ENCODE measurements at places on chromosomes 13 and 19.

DNA sequence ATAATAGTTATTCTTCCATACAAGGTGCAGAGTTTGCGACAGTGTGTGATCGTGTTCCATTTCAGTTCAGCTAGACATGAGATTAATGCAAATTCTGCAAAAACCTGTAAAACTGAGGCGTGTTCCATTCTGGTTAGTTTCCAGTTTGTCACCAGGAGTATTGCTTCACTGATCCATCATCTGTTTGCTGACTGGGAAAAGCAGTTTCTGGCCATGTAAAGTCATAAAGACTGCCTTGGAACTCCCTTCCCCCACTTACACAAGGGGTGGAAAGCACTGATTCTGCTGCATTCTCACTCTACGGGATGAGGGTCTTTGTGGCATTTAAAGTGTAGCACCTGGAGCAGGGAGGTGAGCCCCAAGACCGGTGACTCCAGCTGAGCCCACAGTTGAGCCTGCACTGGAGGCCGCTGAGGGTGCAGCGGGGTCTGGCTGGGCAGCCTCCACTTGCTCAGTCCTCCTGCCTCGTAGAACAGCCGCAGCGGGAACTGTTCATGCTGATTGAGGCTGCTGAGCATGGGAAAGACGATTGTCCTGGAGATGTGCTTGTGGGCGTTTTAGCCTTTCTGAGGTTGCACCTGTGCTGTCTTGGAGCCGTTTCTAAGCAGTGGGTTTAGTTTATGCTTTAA lies 2.0 kb downstream of the ZNF57 start:
- DNase-seq = no peak

- no peak for DNase-seq
These were observed 6.7 kb downstream of the NAPSA start for GRCh38 chr19:50358483-50359327.

GRCh38 chr19:46449228-46449627 lies 20.5 kb upstream of the PNMA8C start:
- DNase-seq = no peak

DNA sequence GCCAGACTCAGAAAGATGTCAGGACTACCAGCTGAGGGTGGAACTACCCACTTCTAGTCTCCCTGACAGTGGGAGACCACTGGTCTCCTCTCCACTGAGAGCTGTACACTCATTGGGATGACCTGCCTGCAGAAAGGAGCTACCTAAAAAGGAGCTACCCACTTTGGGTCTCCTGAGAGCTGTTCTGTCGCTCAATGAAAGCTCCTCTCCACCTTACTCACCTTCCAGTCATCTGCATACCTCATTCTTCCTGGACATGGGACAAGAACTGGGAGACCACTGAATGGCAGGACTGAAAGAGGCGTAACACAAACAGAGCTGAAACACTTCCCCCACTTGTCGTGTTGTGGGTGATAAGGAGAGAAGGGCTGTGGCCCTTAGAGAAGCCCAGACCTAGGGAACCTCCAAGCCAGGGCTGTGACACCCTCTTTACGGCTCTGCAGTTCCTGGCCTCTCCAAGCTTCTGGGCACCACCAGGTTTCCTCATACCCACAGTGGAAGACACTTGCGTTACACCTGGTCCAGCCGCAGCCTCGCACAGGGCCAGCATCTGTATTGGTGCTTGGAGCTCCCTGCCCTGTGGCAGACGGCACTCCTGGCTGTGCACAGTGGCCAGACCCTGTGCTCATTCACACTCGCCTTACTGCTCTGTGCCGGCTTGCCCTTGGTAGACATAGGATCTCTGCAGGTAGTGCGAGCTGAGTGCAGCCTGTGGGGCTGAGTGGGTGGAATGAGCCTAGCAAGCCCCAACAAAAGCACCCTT lies 54.9 kb upstream of the SLITRK6 start:
- DNase-seq = no peak

- no peak for DNase-seq
These were observed 597.8 kb upstream of the SLC10A2 start for GRCh38 chr13:103663996-103664395.

- no peak for DNase-seq
These were observed 393.7 kb downstream of the NDFIP2 start for GRCh38 chr13:79874396-79875360.

DNA sequence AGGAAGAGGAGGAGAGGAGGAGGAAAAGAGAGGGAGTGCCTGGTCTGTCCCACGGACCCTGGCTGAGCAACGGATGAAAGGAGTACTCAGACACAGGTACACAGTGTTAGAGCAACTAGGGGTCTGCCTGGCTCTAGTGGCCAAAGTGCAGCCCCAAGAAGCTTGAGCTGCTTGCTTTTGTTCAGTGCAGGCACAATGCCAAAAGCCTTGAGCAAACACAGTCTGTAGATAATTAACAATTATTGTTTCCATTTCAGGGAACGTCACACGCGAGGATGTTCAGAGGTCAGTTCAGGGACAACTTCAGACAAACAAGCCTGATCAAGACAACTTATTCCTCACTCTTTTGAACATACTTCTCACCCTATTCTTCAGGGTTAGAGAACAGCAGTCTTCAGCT lies 32.2 kb upstream of the ZNF726 start:
- DNase-seq = no peak

- peak; percentile 90 for DNase-seq
These were observed at the start of gene BRD4 for GRCh38 chr19:15332311-15332996. Gene BRD4, minus strand, starts transcription at chr19:15332539. Its CDS starts 59,440 bp downstream, at chr19:15273099.

- DNase-seq = no peak
These were observed 73.0 kb upstream of the MAB21L1 start for GRCh38 chr13:35549481-35549880.

GRCh38 chr13:93732186-93732585 lies 505.6 kb downstream of the GPC6 start:
- no peak for DNase-seq

DNA sequence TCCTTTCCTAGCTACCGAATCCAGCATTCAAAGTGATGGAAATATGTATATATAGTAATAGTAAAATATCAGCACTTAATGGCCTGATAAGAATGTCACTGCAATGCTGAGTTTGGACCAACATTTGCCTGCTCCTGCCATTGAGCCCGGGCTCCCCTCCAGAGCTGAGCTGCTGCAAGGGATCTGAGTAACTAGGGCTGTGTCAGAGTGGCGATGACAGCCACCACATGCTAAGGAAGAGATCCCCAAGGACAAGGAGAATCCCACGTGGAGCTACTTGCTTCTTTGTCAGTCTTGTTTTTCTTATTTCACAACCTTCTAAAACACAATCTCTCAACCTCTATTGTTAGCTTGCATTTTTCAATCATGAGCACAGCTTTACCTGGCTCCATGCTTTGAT lies 19.5 kb upstream of the ALOX5AP start:
- DNase-seq = no peak

- DNase-seq = no peak
These were observed 13.0 kb upstream of the CD33 start for GRCh38 chr19:51211833-51212232.

DNA sequence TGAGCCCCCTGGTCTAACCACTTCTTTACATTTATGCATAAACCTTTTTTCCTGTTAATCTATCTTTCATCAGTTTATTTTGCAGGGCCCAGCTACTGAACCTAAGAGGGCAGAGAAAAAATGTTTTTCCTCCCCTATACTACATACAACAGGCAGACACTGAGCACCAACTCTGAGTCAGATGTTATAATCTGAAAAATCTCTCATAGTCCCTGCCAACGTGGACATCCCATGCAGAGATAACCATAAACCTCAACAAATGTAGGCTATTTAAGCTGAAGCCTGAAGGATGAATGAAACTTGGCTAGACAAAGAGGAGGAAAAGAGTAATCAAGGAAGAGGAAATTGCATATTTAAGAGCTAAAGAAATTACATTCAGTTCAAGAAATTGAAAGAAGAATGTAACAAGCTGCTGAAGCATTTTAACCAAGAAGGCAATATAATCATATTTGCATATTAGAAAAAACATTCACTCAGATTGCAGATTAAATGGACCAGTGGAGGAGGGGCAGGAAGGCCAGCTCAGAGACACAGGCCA lies 2.6 kb downstream of the NEK3 start:
- DNase-seq = no peak

DNA sequence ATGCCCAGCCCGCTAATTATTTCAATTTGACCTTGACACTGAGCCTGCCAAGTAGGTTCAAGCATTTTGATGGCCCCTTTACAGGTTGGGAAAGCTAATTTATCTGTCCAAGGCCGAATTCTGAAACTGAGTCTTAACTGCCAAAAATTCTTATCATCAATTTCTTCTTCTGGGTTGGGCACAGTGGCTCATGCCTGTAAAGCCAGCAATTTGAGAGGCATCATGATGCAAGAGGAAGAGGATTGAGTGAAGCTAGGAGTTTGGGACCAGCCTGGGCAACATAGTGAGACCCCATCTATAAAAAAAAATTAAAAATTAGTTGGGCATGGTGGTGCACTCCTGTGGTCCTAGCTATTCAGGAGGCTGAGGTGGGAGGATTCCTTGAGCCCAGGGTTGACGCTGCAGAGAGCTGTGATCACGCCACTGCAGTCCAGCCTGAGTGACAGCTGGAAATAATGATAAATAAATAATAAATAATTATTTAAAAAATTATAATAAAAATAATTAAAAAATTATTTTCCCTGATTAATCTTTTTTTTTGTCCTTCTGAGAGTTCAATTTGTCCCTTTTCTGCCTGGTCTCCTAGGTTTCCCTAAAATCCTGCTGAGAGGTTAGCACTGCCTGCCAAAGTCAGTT lies 1.3 kb upstream of the LDLR start:
- DNase-seq = no peak

DNA sequence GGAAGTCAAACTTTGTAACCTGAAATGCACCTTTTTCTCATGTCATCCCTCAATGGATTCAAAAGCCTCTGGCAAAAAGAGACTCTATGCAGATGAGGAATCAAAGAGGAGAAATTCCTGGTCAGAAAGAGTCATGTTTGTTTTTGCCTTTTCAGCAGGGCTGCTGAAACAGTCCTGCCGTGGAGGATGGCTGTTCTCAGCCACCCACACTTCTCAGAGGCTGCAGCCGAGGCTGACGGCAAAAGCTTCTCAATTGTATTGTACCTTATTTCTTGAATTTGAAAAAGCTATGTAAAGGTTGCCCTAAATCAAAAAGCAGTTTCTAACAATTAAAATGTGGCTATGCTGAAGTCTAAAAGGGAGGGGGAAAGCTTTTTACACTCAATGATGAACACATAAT lies 385.3 kb downstream of the KCTD12 start:
- DNase-seq = no peak

GRCh38 chr13:46607768-46608564 lies 55.0 kb downstream of the LRCH1 start:
- DNase-seq = no peak

DNA sequence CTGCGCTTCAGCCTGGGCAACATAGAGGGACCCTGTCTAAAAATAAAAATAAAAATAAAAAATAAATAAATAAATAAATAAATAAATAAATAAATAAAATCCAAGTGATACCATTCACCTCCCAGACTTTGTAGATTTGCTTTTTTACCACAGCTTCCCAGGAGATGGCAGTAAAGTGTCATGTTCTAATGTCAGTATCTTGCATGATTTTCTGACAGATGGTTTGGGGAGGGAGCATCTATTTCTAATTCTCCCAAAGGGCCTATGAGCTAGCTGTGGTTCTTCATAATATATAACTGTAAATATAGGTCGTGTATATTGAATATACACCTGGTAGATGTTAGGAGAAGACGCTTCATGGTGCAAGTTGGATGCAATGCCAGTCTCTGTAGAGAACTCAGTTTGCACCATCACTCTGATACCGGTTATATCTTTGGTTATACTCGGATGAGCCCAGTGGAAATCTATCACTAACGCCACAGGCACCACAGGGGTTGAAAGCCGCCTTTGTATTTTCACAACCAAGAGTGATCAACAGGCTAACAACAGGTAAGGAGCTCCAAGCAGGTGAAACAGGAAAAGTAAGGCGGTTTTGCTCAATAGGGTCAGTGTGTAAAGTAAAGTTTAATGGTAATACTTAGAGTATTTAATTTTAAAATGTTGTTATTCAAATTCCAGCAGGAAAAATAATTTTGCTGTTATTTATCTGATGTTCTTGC lies 13.9 kb downstream of the APLP1 start:
- peak; percentile 42 for DNase-seq

DNA sequence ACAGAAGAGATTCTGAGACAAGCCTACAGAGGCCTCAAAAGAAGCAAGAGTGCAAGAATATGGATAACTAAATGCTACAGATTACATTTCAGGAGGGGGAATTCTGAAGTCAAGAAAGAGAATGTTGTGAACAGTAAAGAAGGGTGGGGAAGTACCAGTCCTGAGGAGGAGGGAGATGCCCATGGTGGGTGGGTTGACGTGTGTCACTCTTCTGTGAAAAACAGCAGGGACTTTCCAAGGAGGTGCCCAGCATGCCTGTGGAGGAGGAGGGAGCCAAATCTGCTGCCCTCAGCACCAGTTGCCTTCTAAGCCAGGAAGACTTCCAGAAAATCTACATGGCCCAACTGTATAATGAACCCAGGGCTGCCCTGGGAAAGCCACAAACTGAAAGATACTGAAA lies 87.7 kb downstream of the SGCG start:
- DNase-seq = no peak

DNA sequence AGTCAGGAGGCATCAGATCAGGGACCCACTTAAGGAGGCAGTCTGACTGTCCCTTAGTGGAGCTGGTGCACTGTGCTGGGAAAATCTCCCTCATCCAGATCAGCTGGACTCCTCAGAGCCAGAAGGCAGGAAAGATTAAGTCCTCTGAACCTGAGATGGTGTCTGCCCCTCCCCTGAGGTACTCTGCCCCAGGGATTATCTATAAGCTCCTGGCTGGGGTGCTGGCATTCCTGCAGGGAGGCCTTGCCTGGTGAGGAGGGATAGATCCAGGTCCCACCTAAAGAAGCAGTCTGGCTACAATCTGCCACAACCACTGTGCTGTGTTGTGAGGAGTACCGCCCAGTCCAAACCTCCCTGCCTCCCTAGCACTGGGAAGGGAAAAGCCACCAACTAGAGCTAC lies 81.2 kb downstream of the NHLRC3 start:
- peak; percentile 8 for DNase-seq

DNA sequence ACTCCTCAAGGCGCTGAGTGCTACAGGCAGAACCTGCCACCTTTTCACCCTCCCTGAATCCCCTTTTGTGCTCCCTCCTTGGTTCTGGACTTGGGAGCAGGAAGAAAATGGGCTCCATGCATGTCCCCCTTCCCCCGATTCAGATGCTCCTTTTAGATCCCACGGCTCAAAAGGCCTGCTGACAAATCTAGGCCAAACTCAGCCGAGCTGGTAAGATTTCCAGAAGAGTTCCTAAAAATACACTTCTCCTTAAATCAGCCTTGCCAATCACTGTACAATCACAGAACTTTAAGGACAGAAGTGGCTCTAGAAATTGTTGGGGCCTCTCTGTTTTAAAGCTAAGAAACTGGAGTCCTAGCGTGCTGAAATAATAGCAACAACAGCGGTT lies 37.3 kb downstream of the MBNL2 start:
- no peak for DNase-seq
